Parietal lobe (tissue), 2 donors: ENCODE measurements at places on chromosomes 4 and X. TPM values are rescaled to one million over a fixed set of nuclear protein-coding genes. Genes with fewer than 3 reads are reported as not detected.

GRK4 gene
- total RNA-seq = 37.6 TPM

SLITRK2 gene
- 9.4 TPM for total RNA-seq

PHOX2B gene
- not detected for total RNA-seq

DGAT2L6 gene
- not detected for total RNA-seq

ZNF157 gene
- total RNA-seq = 5.0 TPM

AMBN gene
- 0.94 TPM for total RNA-seq

PRKG2 gene
- total RNA-seq = 15.3 TPM

C4orf51 gene
- not detected for total RNA-seq

SPANXA1 gene
- total RNA-seq = not detected

MAGEC2 gene
- total RNA-seq = not detected

FMR1NB gene
- total RNA-seq = not detected

SMIM31 gene
- total RNA-seq = not detected

DMRTC1B gene
- 0.94 TPM for total RNA-seq

GUCY1A1 gene
- total RNA-seq = 72.6 TPM

KLHL5 gene
- total RNA-seq = 64.5 TPM

RAI2 gene
- total RNA-seq = 5.6 TPM

MAGEA12 gene
- not detected for total RNA-seq

ZNF718 gene
- total RNA-seq = 53.5 TPM

SPANXN3 gene
- total RNA-seq = not detected

UCP1 gene
- not detected for total RNA-seq

DGKK gene
- 0.63 TPM for total RNA-seq

MAGEC3 gene
- total RNA-seq = 0.63 TPM

CCDC120 gene
- 5.3 TPM for total RNA-seq

IL21 gene
- not detected for total RNA-seq

RTL9 gene
- 0.63 TPM for total RNA-seq

TCEAL7 gene
- total RNA-seq = 41.0 TPM

KCND1 gene
- total RNA-seq = 0.63 TPM

HGFAC gene
- total RNA-seq = 8.8 TPM

MED14 gene
- 77.6 TPM for total RNA-seq

ZMAT1 gene
- 22.8 TPM for total RNA-seq

MGAT4D gene
- total RNA-seq = not detected

NDP gene
- 16.0 TPM for total RNA-seq

NCAPG gene
- 13.8 TPM for total RNA-seq

TLR10 gene
- total RNA-seq = 0.63 TPM

ZNF711 gene
- 148 TPM for total RNA-seq

TMEM129 gene
- total RNA-seq = 15.0 TPM

CD38 gene
- 9.1 TPM for total RNA-seq

FAAH2 gene
- 9.4 TPM for total RNA-seq

PARM1 gene
- 7.5 TPM for total RNA-seq

MAGEB3 gene
- total RNA-seq = not detected

USP26 gene
- total RNA-seq = under 0.01 TPM

NAP1L2 gene
- total RNA-seq = 19.7 TPM

ENOPH1 gene
- total RNA-seq = 79.2 TPM

HSD17B11 gene
- total RNA-seq = 34.4 TPM
